ENCODE measurements at places on chromosomes 7 and 10.
A peak's percentile ranks its signal among the peaks of the same experiment; 100 is the strongest.

GRCh38 chr7:44329081-44329480 is 3.7 kb upstream of the CAMK2B start:
- DNase-seq: no peak

- DNase-seq: no peak
These were observed 114.0 kb downstream of the TACC2 start for GRCh38 chr10:122102869-122103525.

DNA sequence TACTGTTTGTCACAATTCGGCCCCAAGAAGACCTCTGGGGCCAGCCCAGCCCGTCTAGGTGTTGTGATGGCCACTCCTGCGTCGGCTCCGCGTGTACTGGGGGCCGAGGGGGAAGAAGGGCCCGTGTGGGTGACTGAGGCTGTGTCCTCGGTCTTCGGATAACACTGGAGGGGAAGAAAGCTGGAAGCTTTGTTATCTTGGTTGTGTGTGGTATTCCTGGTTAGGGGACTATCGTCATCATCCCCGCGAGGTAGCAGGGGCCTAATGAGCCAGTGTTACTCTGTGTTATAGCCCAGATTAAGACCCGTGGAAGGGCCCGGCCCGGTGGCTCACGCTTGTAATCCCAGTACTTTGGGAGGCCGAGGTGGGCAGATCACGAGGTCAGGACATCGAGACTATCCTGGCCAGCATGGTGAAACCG is 854 bp downstream of the MTG1 start:
- DNase-seq: peak; percentile 23

DNA sequence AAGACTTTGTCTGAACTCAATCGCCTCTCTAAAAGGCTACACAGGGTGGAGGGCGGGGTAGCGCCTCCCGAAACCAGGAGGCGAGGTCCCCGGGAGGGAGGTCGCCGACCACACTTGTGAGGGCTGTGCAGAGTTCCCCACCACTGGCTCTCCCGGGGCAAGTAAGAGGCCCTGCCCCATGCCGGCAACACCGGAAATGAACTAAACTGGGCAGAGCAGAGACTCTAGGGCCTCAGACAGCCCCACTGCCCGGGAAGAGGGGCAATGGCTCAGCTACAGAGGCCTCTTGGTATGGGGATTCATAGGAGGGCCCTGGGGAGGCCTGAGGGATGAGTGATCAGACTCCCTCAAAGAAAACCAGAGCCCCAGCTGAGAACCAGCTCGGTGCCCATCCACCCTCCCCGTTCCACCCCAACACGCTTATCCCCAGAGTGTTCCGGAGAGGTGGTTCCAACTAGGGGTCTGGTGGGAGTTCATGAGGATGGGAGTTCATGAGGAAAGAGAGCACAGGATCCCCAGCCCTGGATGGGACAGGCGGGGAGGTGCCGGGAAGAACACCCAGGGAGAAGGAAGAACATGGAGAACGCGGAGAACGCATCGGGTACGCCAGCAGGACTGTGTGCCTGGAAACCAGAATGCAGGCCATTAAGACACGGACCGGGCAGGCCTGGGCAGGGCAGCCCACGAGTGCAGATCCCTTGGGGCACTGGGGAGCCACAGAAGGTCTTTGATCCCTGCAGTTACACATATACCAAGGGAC is 89.4 kb upstream of the MYL10 start:
- no peak for DNase-seq

DNA sequence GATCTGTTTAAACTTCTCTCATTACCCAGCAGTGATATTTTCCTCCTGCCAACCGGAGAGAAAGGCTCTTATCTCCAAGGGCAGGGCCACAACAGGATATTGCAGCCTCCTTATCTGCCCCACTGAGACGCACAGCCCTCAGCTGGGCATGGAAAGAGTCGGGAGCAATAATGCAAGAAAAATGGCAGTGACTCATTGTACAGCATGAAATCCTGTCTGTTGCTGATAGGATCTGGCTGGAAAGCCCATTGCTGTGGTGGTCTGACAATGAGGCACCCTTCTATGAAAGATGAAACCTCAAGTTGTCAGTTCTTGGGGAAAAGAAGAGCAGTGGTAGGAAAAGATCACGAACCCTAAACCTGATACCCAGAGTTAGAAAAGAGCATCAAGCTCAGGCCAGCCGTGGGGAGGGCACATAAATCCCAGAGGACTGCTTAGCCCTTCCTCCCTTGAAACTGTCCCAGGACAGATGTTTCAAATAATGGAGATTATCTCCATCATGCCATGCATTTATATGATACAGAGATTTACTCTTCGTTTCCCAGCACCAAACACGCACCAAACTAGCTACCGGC is 47.0 kb upstream of the FIGNL1 start:
- DNase-seq: no peak

- DNase-seq: no peak
These were observed 28.9 kb upstream of the SAMD9L start for GRCh38 chr7:93176992-93177580.

- DNase-seq: no peak
These were observed 50.9 kb downstream of the DOCK1 start for GRCh38 chr10:126955934-126956711.

- DNase-seq: no peak
These were observed 37.1 kb downstream of the MTURN start for GRCh38 chr7:30171766-30172447.

- DNase-seq: no peak
These were observed 163.0 kb upstream of the PPP2R2D start for GRCh38 chr10:131737543-131738395.

GRCh38 chr10:113128450-113129070 is 178.5 kb downstream of the TCF7L2 start:
- DNase-seq: no peak

DNA sequence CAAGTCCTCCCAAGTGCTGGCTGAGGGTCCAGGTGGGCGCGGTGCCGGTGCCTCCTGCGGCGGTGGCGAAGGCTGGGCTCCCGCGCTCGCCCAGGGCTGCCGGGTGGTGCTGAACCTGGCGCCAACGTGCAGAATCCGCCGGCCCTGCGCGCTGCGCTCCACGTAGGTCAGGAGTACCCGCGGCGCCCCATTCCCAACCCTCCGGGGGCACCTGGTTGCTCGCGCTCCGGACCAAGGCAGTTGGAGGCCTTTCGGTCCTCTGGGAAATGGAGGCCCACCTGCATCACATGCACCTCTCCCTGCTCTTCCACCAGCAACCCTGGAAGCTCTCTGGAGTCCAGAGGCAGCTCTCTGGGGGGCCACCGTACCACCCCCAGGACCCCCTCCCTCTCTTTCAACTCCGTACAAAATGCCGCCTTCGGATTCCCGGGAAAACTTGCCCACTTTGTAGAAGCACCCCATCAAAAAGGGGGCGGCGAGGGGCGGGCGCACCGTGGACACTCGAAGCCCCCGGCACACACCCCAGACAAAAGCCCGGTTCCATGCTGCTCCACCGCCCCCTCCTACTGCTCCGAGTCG is 745 bp downstream of the SLC16A9 start:
- no peak for DNase-seq

- DNase-seq: no peak
These were observed 93.4 kb upstream of the ARMC3 start for GRCh38 chr10:22834471-22834870.

DNA sequence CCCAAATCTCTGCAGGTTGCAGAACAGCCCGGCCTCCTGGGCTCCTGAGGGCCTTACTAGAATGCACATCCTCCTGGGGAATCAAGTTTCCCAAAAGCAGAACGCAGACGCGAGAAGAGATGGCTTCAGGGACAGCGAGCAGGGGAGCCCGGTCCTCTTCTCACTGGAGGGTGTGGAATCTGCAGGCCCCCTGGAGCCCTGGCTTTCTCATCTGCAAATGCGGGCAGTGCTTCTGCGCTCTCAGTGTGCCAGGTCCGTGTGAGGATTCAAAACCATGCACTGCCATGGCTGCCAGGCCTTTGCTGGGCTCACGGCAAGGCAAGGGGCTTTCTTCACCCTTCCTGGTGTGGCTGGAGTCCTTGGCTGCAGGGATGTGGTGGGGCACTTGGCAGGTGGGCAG is 330.9 kb upstream of the MKI67 start:
- no peak for DNase-seq

DNA sequence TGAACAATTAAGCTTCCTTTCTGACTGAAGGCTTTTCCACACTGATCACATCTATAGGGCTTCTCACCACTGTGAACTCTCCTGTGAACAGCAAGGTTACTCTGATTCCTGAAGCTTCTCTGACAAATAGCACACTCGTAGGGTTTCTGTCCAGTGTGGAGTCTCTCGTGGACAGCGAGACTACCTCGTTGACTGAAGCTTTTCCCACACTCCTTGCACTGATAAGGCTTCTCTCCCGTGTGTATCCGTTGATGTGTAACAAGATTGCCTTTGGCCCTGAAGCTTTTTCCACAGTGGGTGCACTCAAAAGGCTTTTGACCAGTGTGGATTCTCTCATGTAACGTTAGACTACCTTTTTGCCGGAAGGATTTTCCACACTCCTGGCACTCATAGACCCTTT is 4.4 kb downstream of the ZNF32 start:
- DNase-seq: no peak

DNA sequence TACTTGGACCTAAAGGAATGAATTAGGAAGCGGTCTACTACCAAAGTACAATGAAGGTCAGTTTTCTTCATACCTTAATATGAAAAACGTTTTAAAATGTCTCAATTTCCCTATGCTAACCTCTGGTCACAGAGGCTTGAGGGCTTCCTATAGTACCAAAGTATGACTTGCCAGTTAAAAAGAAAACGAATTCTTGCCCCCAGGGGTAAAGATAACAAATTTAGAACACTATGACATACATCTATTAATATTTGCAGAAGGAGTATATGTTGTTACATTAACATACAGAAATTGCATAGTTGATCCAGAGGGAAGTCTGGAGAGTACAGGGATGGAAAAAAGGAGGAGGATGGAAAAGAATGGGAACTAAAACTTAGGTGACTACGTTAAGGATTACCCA is 13.8 kb upstream of the KMT2E start:
- DNase-seq: no peak

DNA sequence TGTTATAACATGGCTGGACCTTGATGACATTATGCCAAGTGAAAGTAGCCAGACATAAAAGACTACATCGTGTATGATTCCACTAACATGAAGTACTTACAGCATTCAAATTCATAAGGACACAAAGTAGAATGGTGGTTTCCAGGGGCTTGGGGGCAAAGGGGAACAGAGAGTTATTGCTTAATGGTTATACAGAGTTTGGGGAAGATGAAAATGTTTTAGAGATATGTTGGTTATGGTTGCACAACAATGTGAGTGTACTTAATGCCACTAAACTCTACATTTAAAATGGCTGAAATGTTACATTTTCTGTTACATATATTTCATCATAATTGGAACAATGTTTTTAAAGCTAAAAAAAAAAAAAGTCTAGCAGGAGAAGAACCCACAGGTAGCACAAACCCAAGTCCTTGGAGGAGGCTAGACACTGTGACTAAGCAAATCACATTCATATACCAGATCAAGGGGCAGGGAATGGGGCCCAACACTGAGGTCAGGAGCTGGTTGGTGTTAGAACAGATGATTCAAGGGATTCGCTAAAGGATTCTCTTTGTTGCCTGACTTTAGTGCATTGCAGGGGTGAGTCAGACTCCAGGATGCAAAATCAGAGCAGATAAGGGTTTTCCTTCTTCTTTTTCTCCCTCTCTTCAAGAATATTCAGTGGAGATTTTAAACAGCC is 25.1 kb upstream of the AOAH start:
- no peak for DNase-seq

- DNase-seq: no peak
These were observed 345.9 kb downstream of the KIF20B start for GRCh38 chr10:90047243-90047729.

GRCh38 chr7:130896898-130897514 is 163.0 kb upstream of the KLF14 start:
- no peak for DNase-seq

DNA sequence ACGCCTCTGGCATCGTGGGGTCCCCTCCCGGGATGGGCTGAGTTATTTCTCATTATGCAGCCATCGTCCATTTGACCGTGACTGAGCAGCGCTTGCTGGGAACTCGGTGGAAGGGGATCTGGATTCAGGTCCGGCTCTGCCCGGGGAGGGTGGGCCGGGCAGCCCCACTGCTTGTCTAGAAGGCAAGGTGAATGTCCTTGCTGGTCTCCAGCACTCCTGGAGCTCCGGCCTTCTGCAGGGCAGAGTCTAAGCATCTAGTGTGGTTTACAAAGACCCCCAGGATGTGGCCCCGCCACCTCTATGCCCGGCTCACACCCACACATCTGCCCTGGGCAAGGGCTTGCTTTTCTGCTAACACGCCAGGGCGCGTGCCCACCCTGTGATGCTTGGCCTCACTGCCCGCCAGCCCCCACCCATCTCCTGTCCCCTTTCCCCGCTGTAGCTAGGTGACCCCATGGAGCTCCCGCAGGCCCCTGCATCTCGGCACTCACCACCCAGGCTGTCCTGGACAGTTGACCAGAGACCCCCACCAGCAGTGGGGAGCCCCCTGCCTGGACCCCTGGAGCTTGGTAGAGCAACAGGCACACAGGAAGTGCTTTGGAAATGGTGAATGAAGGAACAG is 151.0 kb upstream of the CHST15 start:
- peak; percentile 29 for DNase-seq

DNA sequence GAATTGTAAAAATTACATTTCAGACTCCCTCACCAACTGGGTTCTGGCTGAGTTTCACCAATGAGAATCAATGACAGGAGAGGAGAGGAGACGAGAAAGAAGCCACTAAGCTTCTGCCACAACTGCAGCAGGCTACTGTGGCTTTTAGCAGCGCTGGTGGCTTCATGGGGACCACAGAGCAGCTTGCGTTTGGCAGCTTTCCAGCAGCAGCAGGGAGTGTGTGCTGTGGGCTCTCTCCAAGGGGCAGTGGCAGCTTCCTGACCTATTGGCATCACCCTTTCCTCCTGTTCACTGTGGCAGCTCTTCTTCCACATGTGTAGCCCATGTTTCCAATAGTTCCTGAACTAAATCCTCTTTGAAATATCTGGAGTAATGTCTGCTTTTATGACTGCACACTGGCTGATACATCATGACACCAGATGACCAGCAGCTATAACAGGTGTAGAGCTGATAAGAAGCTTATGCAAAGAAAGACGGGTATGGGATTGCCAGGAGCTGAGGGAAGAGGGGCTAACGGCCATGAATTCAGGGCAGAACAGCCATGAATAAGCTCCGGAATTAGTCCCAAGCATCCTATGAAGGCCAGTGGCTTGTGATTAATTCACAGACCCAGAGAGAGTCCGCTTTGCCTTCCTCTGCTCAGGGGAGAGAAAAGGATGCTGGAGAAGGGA is 46.8 kb downstream of the KCNH2 start:
- DNase-seq: no peak

- DNase-seq: no peak
These were observed 131.9 kb downstream of the SDK1 start for GRCh38 chr7:3432911-3433310.

DNA sequence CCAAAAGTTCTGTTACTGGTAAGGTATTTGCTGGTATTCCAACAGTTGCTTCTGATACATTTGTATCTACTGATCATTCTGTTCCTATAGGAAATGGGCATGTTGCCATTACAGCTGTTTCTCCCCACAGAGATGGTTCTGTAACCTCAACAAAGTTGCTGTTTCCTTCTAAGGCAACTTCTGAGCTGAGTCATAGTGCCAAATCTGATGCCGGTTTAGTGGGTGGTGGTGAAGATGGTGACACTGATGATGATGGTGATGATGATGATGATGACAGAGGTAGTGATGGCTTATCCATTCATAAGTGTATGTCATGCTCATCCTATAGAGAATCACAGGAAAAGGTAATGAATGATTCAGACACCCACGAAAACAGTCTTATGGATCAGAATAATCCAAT is 131.0 kb downstream of the AASS start:
- DNase-seq: no peak
